ENCODE measurements at places on chromosomes 3 and 15. TPM values are rescaled to one million over a fixed set of nuclear protein-coding genes. Genes with fewer than 3 reads are reported as not detected.

The EXD1 gene
- total RNA-seq = not detected

The ADAMTSL3 gene
- total RNA-seq = 42.8 TPM

The PARP15 gene
- total RNA-seq = 3.2 TPM

The SLC6A1 gene
- total RNA-seq = 1.2 TPM

The PIF1 gene
- total RNA-seq = 4.3 TPM

The FGF12 gene
- total RNA-seq = 3.0 TPM

The ADAMTS9 gene
- 97.4 TPM for total RNA-seq

The P2RY12 gene
- total RNA-seq = 1.1 TPM

The FOXB1 gene
- not detected for total RNA-seq

The NOX5 gene
- total RNA-seq = 0.09 TPM

The EBLN2 gene
- total RNA-seq = 5.3 TPM

The PLA2G4E gene
- 0.80 TPM for total RNA-seq

The NTRK3 gene
- 3.1 TPM for total RNA-seq

The DUOX1 gene
- total RNA-seq = 0.04 TPM

The MCCC1 gene
- total RNA-seq = 13.8 TPM

The RBP2 gene
- total RNA-seq = not detected

The SLC51B gene
- total RNA-seq = 0.71 TPM

The RPL4 gene
- total RNA-seq = 8,508 TPM

The PSTPIP1 gene
- total RNA-seq = 2.3 TPM

The CLASP2 gene
- 68.7 TPM for total RNA-seq

The ITGA11 gene
- total RNA-seq = 10.2 TPM

All from muscle of leg (tissue), 16 donors.